IPS DF 6.9 (cell line): ENCODE measurements at places on chromosomes 5 and 9.

DNA sequence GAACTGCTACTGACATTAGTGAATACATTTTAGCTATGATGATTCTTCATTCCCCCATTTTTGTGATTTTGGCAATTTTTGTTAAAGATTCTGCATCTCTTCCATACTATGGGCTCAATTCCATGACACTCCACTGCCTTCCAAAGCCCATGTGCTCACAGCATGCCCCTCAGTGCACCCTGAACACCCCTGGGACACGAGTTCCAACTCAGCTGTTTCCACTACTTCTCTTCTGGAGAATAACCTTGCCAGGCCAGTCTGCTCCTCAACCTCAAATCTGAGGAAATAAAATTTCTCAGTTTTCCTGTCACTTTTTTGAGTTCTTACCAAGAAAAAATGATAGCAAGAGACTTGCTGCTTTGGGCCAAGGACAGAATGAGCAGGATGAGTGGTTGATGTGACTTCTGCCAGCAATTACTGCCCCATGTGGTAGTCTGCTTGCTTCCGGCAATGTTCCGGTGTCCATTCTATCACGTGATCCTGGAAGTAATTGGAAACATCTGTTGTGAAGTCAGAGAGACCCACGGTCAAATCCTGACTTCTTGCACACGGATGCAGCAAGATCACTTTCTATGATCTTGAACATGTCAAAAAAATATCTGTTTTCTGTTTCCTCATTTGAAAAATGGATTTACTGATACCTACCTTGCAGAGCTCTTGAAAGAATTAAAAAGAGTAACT, 58.3 kb downstream of the EGFLAM start:
- DNase-seq: no peak

- DNase-seq: no peak
Observed at GRCh38 chr5:124561451-124561850, 185.0 kb downstream of the ZNF608 start.

DNA sequence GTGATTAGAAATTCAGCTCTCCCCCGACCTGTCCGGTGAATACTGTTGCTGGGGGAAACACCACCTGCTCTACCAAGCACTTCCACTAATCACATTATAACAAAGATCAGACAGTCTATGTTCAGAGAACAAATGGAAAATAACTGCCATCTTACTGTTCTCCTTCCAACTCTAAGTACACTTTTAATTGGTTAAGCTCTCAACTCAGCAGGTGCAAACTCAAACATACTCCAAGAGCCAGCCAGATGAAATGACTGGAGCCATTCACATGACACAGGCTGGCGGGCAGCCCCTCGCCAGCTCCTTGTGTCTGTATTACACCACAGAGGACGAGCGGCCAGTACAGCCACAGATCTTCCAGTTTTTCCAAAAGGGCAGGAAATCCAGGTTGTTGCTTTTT, 16.1 kb downstream of the LIFR start:
- no peak for DNase-seq

GRCh38 chr5:53063176-53063575, 46.4 kb downstream of the MOCS2 start:
- DNase-seq: no peak

DNA sequence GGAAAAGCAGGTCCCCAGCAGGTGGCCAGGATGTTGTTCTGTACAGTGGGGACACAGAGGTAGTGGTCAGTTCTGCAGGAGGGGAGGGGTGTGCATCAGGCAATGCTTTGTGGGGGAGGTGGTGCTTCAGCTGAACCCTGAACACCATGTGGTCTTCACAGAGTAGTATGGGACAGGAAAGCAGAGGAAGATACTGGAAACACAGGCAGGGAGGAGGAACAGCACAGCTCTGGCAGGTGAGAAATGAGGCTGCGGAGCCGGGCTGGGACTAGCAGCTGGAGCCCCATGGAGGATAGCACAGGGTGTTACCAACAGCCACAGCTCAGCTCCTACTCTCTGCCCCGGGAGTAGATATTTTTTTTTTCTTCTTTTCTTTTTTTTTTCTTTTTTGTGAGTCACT, 161.5 kb downstream of the ENTREP1 start:
- DNase-seq: no peak

- no peak for DNase-seq
Observed at GRCh38 chr5:87746891-87747377, 334.2 kb upstream of the CCNH start.

GRCh38 chr5:126450346-126450745, 27.1 kb downstream of the GRAMD2B start:
- DNase-seq: no peak

DNA sequence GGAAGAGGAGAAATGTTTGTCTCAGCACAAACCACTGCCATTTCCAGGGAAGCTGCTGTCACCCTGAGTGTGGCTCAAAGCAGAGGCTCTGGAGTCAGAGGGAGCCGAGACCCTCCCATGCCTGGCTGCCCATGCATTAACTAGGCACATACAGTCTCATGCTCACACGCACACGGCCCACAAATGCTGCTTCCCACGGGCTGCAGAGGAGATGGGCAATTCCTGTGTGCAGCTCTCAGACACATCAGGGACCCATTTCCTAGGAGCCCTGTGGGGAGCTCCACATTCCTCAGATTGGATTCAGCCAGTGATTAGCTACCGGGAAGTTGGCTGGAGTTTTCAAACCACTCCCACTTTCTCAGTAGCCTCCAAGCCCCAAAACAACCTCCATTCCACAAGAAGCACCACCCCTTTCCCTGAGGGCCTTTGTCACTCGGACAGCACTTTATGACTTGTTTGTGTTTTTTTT, 9.1 kb upstream of the PTGES start:
- DNase-seq: no peak

- DNase-seq: no peak
Observed at GRCh38 chr9:5440426-5440825, 2.7 kb upstream of the PLGRKT start.

DNA sequence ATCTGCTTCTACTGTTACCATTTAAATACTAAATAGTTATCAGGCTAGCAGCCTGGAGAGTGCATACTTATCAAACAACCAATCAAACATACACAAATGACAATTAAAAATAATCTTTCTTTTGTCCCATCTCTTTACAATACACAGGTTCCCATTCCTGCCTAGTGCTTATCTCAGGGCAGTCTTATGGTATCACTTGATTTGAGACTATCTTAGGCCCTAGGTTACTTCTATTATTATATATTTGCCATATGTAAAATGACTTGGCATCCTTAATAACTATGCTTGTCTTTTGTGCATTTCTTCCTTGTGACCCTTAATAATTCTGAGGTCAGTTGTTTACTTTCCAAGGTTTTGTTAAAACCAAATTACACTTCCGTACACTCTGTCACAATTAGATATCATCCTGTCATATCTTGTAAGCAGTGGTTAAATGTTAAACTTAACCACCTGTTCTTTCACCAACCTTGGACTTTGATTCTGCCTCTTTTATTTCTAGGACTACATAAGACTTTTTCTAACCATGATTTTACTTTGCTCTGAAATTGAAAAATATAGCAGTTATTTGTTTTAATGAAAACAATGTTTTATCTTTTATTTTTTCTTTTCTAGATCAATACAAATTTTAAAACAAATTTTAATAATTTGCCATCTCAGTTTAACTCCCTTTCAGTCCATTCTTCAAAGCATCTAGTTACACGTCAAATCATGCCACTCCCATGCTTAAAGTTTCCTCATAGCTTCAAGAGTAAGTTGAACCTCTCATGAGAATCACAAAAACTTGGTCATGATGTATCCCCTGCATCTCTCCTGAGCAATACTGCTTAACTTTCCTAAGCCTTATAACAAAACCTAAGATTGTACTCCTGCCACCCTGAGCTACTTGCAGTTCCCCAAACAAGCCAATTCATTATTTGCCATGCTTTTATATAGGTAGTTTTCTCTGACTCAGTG, 281.3 kb downstream of the HCN1 start:
- DNase-seq: no peak

- DNase-seq: no peak
Observed at GRCh38 chr9:135920973-135921585, 13.7 kb upstream of the CAMSAP1 start.

DNA sequence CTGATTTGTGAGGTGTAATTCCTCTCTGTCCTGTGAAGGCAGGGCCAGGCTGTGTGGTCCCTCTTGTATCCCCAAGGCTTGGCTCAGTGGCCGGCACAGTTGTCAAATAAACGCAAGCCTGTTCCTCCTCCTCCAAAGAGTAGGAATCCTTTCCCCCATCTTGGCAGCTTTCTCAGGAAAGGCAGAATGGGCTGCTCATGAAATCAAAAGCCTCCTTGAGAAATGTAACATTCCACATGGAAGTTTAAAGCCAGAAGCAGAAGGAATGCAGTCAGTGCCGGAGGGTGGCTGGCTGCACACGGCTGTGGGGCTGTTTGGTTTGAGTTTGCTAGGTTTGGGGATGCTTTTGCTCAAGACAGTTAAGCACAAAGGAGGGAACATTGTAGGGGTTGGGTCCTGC, 34.5 kb upstream of the MED10 start:
- DNase-seq: no peak

GRCh38 chr9:33517373-33517772, 6.7 kb upstream of the ANKRD18B start:
- DNase-seq: no peak

- DNase-seq: no peak
Observed at GRCh38 chr9:113734826-113735225, 141.3 kb upstream of the ZNF618 start.

DNA sequence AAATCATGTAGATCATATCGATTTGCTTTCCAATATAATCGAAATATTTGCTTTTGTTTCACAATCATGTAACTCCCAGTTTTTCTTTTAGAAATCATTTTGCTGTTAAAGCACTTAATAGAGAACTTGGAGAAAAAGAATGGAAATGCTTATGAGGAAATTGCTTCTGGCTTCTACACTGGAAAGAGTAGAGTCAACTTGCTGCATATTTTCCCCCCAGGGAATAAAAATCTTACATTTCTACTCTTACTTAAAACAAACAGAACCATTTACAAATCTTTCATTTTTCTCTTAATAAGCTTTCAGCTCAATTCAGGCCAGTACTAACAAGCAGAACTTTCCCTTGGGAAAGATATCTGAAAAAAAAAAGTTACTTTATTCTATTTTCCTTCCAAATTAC, 312.0 kb downstream of the CHSY3 start:
- DNase-seq: no peak

GRCh38 chr5:176986280-176986679, 20.3 kb downstream of the UIMC1 start:
- no peak for DNase-seq

DNA sequence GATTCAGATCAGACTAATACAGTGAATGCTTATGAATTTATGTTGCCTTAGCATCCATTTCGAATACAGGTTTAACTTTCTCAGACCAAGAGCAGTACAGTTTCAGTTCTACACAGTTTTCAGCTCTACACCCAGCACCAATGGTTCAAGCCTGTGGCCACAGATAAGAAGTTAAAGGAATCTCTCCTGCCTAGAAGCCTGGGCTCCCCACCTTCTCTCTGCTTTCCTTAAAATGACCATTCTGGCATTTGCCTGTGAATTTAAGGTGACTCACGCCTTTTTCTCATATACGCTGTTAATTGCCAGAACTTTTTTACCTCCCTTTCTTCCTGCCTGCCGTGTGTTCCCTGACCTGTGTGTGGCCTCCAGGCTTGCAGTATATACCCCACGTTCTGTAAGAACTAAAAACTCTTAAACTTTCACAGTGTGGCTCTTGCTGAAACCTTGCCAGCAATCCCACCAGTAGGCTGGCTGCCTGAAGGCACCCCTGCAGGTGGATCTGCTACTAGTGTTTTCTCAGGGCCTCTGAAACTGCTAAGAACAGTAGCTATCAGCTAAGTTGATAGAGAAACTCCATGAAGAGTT, 692.8 kb upstream of the CDH18 start:
- no peak for DNase-seq

DNA sequence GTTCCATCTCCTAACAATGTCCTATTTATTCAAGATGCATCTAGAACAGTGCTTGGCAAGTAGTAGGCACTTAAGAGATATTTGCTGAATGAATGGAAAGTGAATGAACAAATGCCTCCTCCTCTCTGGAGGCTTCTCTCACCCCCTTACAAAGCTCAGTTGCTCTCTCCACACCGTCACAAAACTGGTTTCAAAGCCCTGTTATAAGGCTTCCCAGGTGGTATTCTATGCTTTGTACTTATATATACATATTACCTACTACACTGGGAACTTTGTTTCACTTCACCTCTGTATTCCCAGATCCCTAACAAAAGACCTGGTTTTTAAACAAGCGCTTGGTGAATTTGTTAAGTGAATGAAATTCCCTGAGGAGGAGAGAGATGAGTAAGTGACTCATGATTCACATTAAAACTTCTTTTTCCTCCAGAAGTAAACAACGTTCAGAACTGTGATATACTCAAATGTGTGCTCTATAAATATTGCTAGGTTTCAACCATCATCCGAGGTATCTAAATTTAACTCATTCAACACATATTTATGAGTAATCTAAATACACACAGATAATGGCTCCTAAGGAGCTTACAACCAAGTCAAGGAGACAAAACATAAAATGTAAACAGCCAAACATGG, 36.0 kb downstream of the DENND1A start:
- DNase-seq: no peak

DNA sequence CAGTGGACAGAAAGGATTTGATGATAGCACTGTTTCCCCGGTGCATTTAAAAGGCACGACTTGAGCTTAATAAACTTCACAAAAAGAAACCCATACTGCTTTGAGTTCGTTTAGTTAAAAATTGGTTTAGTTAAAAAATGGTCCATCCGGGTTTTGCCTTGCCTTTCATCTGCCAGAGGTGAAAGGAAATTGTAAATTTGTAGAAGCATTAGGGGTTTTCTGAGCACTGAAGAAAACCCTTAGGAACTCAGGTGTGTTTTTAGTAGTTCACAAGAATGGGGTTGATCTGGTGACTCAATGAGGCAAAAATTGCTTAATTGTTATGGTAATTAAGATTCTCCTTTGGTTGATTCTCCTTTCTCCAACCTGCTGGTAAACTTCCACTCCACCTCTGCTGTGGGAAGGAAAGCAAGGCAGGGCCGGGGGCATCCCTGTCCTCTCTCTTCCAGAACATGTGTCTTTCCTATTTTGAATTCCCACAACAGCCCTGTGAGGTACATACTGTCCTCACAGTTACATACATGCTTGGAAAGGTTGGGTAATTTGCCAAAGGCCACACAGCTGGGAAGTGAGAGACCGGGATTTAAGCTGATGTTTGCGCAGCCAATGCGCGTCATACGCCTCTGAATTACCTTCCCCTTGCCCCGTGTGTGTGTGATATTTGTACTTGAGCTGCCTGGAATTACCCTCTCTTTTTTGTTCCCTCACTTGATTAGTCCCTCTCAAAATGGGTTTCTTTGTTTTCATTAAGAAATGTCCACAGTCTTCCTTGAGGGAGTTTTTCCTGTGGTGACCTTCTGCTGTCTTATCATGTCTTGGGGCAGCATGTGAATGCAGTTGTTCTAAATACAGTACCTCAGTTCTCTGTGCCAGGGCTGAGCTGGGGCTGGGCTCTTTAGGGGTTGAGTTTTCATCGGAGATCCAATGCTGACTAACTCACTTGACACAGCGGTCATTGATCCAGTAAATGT, 94.4 kb downstream of the ARHGAP26 start:
- DNase-seq: no peak

GRCh38 chr9:105243015-105243686, 1.3 kb upstream of the SLC44A1 start:
- no peak for DNase-seq
